ENCODE measurements at places on chromosomes 3 and 15.

- no peak for DNase-seq
Measured at GRCh38 chr3:148789146-148789545, 38.5 kb upstream of the CPB1 start.

- no peak for DNase-seq
Measured at GRCh38 chr15:66896611-66897010, 168.8 kb upstream of the SMAD3 start.

DNA sequence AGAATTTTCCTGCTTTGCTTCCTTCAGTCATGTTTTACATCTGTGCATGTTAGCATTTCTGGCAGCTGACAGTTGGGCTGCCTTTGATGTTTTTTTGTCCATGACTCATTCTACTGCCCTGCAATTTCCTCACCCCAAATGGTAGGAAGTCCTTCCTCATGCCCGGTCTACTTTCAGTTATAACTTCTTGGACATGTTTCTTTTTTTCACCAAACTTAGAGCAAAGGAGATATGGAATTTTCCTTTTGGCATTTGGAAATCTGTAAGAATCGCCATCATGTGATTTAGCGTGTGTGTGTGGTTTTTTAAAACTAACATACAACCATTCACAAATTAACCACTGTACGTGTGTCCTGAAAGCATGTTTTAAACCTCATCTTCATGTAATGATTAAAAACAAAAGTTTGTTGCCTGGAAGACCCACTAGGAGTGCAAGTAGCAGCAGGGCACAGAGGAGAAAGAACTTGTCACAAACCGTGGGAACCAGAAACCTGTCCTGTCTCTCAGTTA lies 430.7 kb upstream of the CFAP20DC start:
- no peak for DNase-seq

DNA sequence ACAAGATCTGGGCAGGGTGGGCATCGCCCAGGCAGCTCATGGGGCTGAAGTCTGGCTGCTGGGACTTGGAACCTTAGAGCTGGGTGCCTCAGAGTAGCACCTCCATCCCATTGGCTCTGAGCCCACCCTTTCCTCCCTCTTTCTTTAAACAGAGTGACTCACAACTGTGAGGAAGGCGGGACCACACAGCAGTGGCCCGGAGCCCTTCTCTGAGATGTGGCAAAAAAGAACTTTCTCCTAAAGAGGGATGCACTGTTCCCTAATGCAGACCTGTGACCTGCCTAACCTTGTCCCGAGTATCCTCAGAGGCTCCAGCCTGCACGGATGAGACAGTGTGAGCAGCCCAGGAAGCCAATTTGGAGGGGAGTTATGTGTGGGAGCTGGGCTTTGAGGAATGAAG lies 23.6 kb downstream of the PRR20G start:
- DNase-seq, result no peak

- DNase-seq, result no peak
Measured at GRCh38 chr3:112005091-112005672, 6.5 kb downstream of the TAGLN3 start.

DNA sequence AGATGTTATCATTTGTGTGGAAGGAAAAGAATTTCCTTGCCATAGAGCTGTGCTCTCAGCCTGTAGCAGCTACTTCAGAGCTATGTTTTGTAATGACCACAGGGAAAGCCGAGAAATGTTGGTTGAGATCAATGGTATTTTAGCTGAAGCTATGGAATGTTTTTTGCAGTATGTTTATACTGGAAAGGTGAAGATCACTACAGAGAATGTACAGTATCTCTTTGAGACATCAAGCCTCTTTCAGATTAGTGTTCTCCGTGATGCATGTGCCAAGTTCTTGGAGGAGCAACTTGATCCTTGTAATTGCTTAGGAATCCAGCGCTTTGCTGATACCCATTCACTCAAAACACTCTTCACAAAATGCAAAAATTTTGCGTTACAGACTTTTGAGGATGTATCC lies 15.1 kb downstream of the KLHL24 start:
- DNase-seq, result no peak

- DNase-seq, result no peak
Measured at GRCh38 chr3:167323572-167323971, 56.5 kb downstream of the ZBBX start.

DNA sequence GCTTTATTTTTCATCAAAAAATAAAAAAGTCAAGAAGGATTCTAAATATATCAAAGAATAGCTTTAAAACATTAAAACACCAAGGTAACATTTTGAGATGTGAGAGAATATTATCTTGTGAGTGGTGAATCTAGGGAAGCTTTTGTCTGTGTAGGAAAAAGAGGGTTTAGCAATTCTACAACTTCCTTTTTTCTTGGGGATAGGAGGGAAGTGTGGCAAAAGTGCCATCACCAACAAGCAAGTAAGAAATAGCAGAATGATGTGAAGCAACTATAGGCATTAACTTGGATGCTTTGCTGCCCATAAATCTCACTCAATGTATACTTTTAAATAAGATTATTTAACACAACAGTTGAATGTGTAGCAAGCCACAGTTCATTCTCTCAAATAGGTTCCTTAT lies 57.8 kb upstream of the SUCLG2 start:
- DNase-seq, result no peak

DNA sequence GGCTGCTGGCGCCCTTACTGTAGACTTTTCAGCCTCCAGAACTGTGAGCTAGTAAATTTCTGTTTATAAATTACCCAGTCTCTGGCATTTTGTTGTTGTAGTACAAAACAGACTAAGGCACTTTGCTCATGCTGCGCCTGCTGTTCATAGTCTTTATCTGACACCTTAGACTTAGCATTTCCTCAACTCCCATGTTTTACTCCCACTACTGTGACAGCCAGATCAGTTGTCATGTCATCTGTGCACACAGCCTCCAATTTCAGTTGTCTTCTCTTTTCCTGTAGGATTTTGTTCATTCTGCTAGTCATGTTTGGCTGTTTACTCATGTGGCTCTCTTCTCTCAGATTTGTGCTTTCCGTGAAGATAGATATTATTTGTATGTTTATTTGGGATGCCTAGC lies 62.0 kb downstream of the TCF12 start:
- DNase-seq, result no peak

GRCh38 chr3:180571831-180572598 lies 29.9 kb upstream of the TTC14 start:
- no peak for DNase-seq

DNA sequence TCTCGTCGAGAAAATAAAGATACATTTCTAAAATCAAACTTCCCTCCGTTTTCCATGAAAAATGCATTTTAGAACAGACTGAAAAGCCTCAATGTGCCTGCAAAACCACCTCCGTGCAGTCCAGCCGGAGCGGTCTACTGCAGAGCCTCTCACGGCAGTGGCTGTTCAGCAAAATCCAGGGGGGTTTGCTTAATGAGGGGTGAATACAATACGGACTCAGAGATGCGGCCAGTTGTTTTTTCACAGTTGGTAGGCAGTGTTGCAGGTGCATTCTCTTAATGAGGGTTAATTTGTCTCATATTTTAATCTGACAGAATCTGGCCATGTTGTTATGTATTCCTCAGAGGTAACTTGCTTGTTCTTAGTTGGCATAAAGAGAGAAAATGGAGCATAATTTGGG lies 223.0 kb downstream of the EBLN2 start:
- peak; percentile 40 for DNase-seq

DNA sequence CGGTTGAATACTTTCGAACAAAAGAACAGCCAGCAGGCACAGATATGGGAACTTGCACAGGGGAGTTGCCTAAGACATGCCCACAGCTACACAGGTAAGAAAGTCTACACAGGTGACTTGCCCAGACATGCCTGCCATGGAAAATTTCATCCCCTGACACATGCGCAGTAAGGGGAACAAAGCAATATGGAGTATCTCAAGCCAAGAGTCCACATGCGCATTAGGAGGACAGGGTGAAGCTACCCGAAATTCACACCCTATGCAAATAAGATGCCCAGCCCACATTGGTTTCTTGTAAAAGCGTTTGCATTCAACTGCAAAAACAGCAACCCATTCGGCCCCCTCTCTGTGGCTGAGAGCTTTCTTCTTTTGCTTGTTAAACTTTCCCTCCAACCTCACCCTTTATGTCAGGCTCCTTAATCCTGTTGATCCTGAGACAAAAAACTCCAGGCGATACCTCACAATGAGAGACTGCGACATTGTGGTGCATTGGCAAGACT lies 49.3 kb upstream of the TRPM1 start:
- no peak for DNase-seq

DNA sequence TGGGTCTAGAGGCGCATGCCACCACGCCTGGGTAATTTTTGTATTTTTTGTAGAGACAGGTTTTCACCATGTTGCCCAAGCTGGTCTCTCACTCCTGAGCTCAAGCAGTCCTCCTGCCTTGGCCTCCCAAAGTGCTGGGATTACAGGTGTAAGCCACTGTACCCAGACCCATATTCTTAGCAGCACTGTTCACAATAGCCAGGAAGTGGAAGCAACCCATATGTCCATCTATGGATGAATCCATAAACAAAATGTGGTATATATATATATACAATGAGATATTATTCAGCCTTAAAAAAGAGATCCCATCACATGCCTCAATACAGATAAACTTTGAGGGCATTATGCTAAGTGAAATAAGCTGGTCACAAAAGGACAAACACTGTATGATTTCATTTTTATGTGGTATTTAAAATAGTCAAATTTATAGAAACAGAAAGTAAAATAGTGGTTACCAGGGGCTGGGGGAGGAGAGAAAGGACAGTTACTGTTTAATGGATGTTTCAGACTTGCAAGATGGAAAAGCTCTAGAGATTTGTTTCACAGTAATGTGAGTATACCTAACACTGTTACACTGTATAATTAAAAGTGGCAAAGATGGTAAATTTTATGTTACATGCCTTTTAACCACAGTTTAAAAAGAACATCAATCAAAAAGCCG lies 35.7 kb upstream of the GRAMD1C start:
- DNase-seq, result no peak

DNA sequence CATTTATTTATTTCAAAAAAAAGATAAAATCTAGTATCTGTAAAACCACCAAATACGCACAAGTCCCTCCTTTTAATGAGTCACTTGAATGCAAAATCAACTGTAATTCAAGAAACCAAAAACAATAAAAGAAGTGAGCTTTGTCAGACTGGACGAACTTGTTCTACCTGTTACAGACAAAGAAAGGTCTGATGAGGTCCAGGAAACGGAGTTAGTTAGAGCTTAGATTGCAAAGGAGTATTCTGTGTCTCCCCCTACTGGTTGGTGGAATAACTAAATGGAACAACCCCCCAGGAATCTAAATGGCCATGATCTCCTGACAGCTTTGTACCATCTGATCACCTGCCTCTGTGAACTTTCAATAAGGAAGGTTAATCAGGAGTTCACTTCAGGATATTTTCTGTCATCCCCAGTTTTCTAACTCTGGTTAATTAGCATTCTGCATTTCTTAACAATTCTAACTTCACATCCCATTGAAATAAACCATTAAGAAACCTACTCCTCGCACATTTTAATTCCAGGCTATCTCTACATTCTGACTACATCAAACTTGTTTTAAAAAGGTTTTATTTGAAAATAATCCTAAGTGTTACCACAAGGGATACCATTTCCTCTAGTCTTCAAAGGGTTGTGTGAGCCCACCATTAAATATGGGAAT lies 333.0 kb upstream of the SATB1 start:
- peak; percentile 69 for DNase-seq

GRCh38 chr15:61126811-61127210 lies 102.3 kb downstream of the RORA start:
- DNase-seq, result no peak

- no peak for DNase-seq
Measured at GRCh38 chr3:128188956-128189355, 35.7 kb downstream of the EEFSEC start.

All from COR-L47 (cell line).